CD4-positive, alpha-beta T cell (primary cell): ENCODE measurements at places on chromosomes 1 and 21.

DNA sequence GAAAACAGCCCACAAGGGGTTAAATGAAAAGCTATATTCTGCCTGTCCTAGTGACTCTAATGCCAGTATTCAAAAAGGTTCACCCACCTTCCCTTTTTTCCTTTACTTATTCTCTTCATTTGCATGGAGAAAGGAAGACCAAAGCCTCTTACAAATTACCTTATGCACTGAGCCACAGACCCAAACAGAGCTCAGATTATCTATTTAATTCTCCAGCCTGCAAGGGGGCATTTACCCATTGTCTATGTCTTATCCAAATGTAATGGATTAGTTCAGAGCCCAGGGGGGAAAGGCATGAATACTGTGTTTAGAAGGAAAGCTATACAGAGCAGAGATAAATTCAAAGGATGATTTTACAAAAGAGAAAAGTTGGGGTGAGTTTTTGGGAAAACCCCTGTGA lies 388.5 kb downstream of the OMA1 start:
- DNase-seq = no peak

DNA sequence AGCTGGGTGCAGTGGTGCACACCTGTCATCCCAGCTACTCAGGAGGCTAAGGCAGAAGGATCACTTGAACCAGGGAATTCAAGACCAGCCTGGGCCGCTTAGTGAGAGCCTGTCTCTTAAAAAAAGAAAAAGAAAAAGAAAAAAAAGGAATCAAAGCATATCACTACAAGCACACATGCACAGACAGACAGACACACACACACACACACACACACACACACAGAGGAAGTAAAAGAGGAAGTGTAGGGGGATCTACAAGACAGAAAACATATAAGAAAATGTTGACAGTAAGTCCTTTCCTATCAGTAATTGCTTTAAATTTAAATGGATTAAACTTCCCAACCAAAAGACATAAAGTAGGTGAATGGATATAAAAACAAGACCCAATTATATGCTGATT lies 180.3 kb downstream of the FAF1 start:
- no peak for DNase-seq

GRCh38 chr1:15849775-15850324 lies 2.3 kb downstream of the SPEN start:
- no peak for DNase-seq

DNA sequence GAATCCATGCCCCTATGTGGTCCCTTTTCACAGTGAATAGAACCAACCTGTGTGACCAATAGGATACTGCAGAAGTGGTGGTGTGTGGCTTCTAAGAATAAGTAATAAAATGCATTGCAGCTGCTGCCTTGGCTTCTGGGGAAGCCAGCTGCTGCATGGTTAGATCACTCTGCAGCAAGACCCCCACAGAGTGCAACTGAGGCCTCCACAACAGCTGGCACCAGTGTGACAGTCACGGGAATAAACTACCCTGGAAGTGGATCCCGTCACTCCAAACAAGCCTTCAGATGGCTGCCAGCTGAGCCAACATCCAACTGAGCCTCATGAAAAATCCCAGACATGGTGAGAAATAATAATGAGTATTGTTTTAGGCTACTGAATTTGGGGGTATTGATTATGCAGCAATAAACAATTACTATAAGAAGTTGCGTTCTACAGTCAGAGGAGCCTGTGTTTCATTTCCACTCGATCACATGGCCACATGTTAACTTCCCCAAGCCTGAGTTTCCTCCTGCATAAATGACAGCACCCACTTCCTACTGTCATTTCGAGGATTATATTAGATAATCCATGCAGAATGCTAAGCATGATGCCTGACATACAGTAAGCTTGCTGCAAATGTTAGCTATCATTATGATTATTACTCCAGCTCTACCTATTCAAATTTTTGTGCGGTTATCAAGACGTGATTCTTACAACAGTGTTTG lies 20.8 kb upstream of the COG2 start:
- no peak for DNase-seq

DNA sequence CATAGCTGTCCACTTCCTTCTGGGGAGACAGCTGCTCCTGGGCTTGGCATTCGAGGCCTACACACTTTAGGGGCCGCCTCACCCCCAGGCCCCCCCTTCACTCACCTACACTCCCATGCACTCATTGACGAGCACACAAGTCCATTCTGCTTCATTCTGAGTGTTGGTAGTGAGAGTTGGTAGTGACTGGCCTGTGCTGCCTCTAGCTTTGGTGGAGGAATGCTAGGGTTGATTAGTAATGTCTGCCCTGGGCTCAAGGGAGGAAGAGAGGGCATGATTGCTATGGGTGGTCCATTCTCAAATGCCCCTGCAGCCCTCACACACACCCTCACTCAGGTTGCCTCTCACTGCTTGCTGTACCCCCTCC lies 30.4 kb downstream of the TRIM11 start:
- no peak for DNase-seq

GRCh38 chr1:10679496-10680220 lies 116.8 kb downstream of the CASZ1 start:
- DNase-seq = no peak

- DNase-seq = no peak
These were observed 19.7 kb upstream of the COL24A1 start for GRCh38 chr1:86176226-86176625.

- no peak for DNase-seq
These were observed 46.8 kb upstream of the EDEM3 start for GRCh38 chr1:184801503-184801902.
